ENCODE measurements at places on chromosomes 5 and 9. TPM values are rescaled to one million over a fixed set of nuclear protein-coding genes. Genes with fewer than 3 reads are reported as not detected.

The AIF1L gene
- total RNA-seq: 63.3 TPM

- ATAC-seq: peak; percentile 85
These were observed 302.7 kb downstream of the PLK2 start for GRCh38 chr5:58156973-58157701.

DNA sequence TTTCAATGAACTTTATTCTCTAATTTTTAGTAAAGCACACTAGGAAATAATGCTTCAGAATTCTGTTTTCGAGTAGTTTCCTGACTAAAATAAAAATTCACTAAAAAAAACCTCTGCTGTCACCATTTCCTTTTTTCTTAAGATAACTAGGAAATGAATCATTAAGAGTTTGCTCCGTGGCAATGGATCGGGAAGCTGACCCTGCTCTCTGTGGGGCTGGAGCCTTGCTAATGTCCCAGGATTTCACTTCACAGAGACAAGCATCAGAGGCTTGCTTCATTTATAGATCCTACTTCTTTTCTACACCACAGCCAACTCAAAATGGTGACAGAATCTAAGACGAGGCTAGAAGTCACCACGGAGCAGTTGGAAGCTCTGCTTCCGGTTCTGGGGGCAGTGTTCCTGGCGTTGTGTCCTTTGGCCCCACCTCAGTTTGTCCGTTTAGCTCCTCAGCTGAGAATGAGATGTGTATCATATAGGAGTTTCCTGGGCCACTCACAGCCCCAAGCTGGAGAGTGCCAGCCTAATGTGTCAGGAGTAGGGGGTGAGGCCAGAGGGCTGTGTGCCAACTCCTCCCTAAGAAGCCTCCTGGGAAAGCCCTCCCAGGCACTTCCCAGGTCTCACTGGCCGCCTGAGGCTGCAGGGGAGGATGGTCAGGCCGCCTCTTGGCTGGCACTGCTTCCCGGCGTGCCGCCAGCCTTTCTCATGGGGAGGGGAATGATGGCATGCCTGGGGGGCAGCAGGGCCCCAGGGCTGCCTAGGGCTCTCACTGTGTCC, 19.6 kb downstream of the TENT4A start:
- ATAC-seq: peak; percentile 38

- ATAC-seq: no peak
These were observed 263.2 kb downstream of the KCTD16 start for GRCh38 chr5:144433893-144434292.

DNA sequence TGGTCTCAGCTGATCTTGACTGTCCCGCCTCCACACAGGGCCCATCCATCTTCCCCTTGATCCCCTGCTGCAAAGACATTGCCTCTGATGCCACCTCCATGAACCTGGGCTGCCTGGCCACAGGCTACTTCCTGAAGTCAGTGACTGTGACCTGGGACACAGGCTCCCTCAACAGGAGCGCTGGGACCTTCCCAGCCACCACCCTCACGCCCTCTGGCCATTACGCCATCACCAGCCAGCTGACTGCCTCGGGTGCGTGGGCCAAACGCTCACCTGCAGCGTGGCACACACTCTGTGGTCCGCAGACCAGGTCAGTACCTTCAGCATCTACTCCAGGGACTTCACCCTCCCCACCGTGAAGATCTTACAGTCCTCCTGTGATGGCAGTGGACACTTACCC, 71.9 kb downstream of the INSL6 start:
- no peak for ATAC-seq

The CDH9 gene
- total RNA-seq: not detected

GRCh38 chr9:89837162-89837933, 232.5 kb downstream of the GADD45G start:
- no peak for ATAC-seq

- ATAC-seq: no peak
These were observed 471.1 kb downstream of the DMAC1 start for GRCh38 chr9:7328453-7328852.

DNA sequence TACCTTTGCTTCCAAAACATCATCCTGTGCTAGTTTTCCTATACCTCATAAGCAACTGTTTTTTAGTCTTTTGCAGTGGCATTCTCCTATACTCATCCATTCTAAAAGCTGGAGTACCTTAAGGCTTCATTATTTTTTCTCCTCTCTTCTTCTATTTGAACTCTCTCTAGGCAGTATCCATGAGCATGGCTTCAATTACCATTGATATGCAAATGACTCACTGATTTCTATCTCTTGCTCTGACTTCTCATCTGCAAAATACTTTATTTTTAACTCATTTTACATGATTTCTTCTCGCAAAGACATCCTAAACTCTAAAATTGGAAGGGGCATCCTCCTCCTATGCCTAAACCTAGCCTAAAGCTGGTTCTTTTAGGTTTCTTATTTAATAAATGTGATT, 365.1 kb upstream of the NUDT12 start:
- no peak for ATAC-seq

DNA sequence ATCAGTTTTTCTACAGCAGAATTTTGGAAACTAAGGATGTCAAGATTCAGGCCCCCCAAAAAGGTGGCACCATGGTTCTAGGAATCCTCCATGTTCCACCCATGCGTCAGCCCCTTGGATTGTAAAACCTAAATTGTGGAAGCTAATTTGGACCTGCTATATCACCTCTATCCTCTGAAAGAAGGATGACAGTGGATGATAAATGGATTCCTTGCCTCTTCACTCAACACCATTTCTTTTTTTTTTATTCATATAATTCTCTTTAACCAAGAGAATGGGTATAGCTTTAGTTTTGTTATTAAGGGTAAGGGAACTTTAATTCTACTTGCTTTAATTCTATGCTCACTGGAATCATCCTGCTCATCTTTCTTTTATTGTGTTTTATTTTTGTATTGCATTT, 71.8 kb downstream of the GNAQ start:
- ATAC-seq: no peak

GRCh38 chr5:38634568-38635369, 78.3 kb upstream of the LIFR start:
- no peak for ATAC-seq

The TRPM3 gene
- not detected for total RNA-seq

The PCSK1 gene
- 0.52 TPM for total RNA-seq

The GADD45G gene
- 1.6 TPM for total RNA-seq

The PCDH12 gene
- total RNA-seq: 0.40 TPM

The ACTBL2 gene
- not detected for total RNA-seq

DNA sequence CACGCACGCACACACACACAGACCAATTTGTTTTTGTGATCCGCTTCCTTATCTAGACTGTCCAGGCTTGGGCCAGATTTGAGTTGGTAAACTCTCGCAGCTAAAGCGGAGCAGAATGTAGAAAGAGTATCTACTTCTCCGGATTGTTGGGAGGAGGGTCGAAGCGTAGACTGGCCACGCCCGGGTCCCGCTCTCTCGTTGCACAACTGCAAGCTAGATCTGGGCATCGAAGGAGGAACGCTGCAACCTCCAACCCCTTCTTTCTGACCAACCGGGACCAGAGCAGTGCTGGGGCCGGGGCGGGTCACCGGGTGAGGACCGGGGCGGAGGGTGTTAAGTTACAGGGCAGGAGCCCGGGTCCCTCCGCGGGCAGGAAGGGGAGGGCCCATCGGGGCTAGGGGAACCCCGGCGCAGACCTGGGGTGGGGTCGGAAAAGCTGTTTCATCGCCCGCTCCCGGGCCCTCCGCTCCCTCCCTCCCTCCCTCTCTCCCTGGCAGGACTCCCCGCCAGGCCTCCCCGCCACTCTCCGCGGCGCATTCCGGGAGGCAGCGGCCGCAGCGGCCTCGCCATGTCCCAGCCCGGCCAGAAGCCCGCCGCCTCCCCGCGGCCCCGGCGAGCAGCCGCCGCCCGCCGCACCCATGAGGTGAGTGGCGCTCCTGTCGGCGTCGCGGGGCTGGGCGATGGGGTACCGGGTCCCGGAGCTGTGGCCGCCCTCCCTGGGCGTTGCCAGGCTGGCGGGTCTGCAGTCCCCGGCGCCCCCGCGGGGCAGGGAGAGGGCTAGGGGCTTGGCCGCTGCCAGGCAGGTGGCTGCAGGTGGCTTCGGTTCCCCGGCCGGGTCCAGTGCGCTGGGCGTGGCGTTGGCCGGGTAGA, at the start of gene CAST:
Gene CAST, plus strand, starts transcription at position 522 of the 870 bp plus-strand sequence. Its CDS starts 47 bp downstream, at position 569.
- ATAC-seq: peak; percentile 85

The NFIB gene
- total RNA-seq: 37.2 TPM

- ATAC-seq: no peak
These were observed 10.9 kb downstream of the DNLZ start for GRCh38 chr9:136352682-136353081.

- ATAC-seq: no peak
These were observed 288.0 kb downstream of the TRIM32 start for GRCh38 chr9:116975126-116975525.

DNA sequence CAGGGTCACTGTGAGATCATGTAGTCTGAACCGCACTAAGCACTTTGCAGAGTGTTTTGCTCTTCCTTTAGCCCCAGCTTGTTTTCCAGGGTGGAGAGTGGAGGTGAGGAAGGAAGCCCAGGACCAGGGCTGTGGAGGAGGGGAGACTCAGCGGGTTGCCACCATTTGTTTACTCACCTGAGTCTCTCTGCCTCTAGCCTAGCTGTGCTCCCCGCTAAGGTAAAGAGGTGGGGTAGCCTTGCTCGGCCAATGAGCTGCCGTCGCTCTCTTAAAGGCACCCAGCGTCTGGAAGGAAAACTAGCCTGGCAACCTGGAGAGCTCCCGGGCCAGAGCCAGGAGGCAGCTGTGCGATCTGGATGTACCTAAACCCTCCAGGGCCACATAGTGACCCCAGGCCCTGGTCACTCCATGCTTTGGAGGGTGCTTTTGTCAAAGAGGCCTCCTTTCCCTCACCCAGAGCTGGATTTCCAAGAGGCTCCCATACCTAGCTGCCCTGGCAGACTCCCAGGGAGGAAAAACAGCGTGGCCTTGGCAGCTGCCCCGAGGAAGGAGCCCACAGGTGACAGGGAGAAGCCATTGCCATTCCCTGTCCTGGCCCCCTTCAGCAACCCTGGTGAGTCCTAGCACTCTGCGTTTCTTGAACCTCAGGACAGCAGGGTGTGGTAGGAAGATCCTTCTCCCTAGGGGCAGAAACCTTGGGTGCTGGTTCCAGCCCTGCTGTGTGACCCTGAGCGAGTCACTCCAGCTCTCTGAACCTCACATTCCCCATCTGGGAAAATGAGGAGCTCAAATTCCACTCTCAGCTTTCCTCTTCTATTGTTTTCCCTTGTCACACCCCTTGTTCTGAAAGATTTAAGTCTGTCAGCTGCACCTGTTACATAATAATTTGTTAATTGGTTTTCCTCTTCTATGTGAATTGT, 42.4 kb upstream of the LARP1 start:
- peak; percentile 67 for ATAC-seq

DNA sequence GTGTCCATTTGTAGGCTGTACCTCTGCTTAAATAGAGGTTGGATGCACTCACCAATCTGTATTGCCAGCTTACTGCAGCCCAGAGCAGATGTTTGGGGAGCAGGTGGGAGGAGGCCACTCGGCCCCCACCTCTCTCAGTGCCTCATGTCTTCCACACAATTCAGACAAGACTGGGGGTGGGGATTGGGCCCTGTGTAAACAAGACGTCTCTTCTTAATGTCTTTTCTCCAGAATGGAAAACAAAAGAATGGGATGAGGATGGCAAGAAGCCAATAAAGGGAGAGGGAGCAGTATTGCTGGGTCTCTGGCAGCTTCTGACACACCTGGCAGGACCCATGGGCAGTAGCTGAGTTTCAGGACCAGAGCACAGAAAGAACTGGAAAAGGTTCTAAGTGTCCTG, 64.9 kb downstream of the SIL1 start:
- ATAC-seq: no peak

GRCh38 chr9:91101611-91102168, 260.0 kb downstream of the AUH start:
- ATAC-seq: no peak

The BRIX1 gene
- 22.0 TPM for total RNA-seq

The SLC34A1 gene
- 0.60 TPM for total RNA-seq

DNA sequence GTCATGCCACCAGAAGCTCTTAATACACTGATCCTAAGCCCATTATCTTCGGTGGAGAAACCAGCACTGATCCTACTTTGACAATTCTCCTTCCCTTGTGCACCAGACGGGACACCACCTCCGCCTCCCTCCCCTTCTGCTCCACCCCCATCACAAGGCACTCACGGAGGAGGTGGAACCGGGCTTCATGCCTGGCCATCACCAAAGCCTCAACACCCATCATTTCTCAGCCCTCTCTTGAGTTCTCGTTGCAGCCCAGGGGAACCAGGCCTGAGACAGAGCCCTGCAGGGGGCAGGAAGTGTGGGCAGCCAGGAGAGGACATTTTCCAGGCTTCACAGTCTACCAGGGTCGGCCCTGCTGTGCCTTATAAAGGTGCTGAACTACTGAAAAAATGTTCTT, 160.5 kb downstream of the GOLPH3 start:
- no peak for ATAC-seq

DNA sequence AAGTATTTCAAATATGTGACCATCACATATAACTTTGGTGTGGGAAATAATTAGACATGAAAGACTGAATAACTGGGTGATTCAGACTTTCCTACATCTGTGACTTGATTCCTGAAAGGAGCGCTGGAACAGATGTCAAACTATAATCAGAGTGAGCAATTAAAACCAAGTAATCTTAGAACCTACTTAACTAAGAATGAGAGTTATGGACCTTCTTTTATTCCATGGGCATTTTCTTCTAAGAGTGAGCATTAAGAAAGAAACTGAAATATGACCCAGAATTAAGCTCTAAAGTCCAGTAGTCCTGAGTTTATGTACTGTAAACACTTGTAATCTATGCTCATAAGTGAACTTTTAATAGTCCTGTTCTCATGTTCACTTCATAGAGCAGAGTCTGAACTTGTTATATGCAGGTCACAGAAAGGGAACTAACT, 68.4 kb downstream of the PAM start:
- ATAC-seq: no peak

The FCN2 gene
- total RNA-seq: 0.16 TPM

The SPAAR gene
- total RNA-seq: 0.16 TPM

The KIF24 gene
- total RNA-seq: 2.0 TPM

- ATAC-seq: no peak
These were observed 47.0 kb upstream of the EXOC3 start for GRCh38 chr5:395921-396530.

- no peak for ATAC-seq
These were observed 29.2 kb upstream of the TGFBI start for GRCh38 chr5:135999406-136000139.

DNA sequence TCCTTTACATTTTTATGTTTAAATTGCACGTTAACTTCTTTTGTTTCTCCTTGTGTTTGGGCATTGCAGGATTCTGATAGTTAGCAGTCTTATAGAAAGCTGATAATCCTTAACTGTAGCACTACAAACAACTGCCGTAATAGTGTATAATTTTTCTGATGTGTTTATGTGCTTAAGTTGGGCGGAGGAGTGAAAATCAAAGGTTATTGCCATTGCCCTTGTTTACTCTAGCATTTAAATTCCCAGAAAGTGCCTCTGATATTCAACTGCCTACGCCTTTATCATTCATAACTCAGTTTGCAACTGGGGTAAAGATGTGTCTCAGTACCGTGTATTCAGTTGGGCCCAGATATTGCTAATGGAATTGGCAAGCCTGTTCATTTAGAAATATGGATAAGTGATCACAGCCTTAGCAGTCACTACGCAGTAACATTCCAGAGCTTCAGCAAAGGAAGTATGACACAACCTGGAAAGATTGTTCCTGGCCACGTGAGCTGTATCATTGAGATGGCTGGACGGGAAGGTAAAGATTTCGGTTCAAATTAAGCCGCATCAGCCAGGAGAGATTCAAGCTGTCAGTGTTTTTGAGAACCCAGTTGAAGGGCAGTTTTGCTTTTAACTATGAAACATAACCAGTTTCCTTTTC, 28.1 kb upstream of the LRRTM2 start:
- no peak for ATAC-seq

The SPZ1 gene
- total RNA-seq: not detected
